ENCODE measurements at places on chromosomes 13 and 19.

- DNase-seq, result no peak
Observed at GRCh38 chr13:44870456-44870929, 118.8 kb downstream of the NUFIP1 start.

- peak; percentile 48 for DNase-seq
Observed at GRCh38 chr19:10566658-10567410, 1.0 kb upstream of the KRI1 start.

DNA sequence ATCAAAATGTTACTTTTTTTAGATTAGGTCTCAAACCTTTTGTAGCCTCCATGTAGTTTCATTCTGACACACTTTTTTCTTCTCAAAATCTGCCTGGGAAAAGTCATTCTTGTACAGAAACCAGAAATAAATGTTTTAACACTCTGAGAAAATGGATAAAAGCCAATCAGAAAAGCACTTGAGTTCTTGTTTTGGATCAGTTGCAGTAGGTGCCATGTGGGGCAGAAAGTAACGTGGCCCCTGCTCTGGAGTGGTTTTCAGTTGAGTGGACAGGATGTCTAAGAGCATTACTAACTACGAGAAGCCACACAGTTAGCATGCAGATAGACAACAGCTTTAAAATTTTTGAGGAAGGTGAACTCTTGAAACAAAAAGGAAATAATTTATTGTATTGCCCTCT lies 19.1 kb downstream of the GPR183 start:
- DNase-seq, result peak; percentile 52

DNA sequence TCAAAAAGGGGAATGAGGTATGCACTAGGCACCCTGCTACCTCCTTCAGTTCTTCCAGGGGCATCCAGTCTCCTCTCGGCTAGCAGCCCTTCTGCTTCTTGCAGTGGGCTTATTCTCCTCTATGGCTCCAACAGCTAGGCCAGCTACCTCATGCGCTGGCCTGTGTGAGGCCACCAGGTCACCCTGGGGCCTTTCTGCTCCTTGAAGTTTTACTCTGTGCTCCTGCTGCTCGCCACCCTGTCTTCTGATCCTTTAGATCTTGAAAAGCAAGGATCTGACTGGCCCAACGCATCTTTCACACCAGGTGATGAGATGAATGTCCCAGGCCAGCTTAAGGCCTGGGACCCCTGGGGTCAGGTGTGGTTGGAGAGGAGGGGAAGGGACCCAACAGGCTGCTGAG lies 66.2 kb downstream of the RUBCNL start:
- no peak for DNase-seq

DNA sequence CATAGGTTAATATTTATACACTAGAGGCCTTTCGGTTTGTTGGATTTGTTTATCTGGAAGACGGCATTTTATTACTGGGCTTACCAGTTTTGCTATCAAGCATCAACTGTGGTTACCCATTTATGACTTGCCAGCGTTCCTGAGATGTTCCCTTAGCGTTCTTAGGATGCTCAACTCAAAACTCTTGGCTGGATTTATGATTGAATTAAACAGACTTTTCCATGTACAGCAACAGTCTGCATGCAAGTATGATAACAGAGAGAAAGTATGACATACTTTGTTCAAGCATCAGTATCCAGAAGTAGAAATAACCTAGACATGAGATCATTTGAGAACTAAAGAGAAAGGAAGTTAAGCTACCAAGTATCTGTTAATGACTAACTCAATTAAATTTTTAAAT lies 29.9 kb upstream of the RNF113B start:
- no peak for DNase-seq

GRCh38 chr13:40974460-40975407 lies 44.4 kb downstream of the ELF1 start:
- DNase-seq, result peak; percentile 35

DNA sequence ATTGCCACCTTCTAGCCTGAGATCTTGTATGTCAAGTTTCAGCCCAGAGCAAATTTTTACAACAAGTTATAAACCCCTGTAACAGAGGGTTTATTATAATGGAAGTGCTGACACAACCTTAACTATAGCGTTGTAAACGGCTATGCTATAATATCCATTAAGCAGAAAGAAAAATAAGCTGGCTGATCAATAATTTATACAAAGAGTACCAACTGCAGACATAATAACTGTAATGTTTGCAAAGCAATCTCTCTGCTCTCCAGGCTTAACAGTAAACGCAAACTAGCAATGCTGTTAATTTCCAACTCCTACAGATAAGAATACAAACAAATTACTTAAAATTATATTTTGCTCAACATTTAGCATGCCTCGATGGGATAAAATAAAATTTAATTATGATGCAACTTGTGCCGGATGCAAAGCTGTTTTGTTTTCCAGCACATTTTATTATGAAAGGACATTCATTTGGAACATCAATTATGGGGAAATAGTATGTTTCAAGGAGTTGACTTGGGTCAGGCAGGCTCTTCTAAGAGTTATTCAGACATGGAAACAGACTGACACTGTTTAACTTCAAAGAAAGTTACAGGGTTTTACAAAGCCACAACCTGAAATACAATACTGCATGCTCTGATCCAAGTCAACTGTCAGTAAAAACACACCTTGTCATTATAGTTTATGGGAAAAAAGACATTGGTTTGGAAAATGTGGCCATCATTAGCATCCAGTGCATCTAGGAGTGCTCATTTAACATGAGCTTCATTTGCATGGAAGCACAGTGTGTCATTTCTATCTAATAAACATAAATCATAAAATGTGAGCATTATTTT lies 6.6 kb upstream of the DACH1 start:
- DNase-seq, result no peak

GRCh38 chr13:108200781-108201398 lies 14.4 kb downstream of the LIG4 start:
- peak; percentile 12 for DNase-seq

GRCh38 chr19:22517496-22518411 lies 95.6 kb upstream of the ZNF98 start:
- DNase-seq, result no peak

DNA sequence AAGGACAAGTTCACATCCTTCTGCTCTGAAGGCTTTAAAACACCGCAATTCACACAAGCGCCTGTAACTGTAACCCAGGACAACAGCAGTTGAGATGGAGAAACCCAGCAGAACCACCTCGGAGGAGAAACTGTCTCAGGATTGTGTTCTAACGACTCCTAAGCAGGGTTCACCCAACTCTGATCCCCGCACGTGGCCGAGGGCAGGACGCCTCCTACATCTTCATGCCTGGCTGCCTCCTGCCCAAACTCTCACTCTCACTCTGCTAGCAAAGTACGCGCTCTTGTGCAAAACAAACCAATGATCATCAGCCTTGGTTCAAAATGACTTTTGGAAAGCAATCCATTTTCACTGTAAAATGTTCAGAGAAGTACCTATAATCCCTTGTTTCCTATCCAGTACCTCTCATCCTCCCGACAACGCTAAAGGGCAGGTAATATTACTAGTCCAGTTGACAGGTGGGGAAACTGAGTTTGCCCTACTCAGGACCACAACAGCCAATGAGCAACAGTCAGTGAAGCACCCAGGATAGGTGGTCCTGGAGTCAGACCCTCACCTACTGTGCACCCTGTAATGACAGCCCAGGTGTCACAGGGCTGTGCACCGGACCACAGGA lies 25.6 kb downstream of the EPS15L1 start:
- DNase-seq, result no peak

GRCh38 chr19:33471111-33471996 lies 50.2 kb downstream of the PEPD start:
- DNase-seq, result no peak

GRCh38 chr13:34752283-34752960 lies 189.6 kb upstream of the NBEA start:
- DNase-seq, result no peak

- DNase-seq, result no peak
Observed at GRCh38 chr19:3269916-3270671, 45.6 kb downstream of the CELF5 start.
